ENCODE measurements at places on chromosomes 7 and 10. TPM values are rescaled to one million over a fixed set of nuclear protein-coding genes. Genes with fewer than 3 reads are reported as not detected.

LRRC61 gene
- total RNA-seq, result 6.8 TPM

TMEM225B gene
- 0.43 TPM for total RNA-seq

HUS1 gene
- 20.6 TPM for total RNA-seq

- no peak for DNase-seq
Measured at GRCh38 chr7:129803546-129804081, 149.1 kb downstream of the UBE2H start.

DNA sequence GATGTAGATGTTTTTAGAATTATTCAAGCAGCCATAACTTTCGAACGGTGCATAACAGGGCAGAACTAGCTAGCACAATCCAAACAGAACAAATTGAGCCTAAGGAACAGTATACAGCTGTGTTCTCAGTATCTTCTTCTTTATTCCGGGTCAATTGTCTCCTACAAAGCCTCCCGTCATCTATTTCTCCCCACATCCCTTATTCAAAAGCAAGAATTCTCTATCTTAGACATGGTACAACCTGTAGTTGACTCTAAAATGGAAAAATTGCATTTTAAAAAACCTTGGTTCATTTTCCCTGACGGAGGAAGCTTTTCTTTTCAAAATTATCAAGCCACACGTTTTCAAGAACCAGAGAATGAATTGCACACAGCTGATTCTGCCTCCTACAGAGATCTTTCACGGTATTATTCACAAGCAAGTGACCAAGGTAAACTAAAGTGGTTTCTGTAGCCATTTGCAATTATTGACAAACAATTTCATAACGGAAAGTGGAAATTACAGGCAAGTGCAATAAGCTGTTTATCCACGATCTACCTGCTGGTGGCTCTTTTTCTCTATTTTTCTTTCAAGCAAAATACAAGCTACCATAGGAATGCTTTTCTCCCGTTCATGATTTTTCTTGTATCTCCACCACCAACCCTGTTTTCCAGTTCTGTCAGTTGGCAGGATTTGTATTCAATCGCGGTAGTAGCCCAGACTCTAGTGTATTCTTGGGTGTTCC lies 2.3 kb downstream of the GRM8 start:
- no peak for DNase-seq

GRCh38 chr10:44742248-44742647 lies 168.9 kb upstream of the TMEM72 start:
- DNase-seq, result no peak

GRCh38 chr7:7977774-7978173 lies 9.2 kb downstream of the GLCCI1 start:
- peak; percentile 63 for DNase-seq

DNA sequence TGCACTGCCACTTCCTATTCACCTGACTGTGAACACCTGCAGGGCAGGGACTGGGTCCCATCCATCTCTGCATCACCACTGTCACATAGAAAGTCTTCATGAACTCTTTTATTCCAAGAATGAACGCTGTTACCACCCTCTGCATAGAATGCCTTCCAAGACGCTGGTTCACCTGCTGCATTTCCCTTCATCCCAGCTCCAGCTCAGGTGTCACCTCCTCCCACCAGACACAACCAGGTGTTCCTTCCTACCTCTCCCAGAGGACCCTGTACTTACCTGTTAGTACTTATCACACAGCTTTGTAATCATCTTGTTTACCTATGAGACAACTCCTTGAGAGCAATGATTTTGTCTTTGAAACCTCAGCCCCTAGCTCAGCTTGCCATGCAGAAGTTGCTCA lies 31.1 kb downstream of the SORBS1 start:
- DNase-seq, result no peak

GRCh38 chr7:102875700-102876295 lies 37.0 kb upstream of the LRRC17 start:
- DNase-seq, result peak; percentile 93

- no peak for DNase-seq
Measured at GRCh38 chr7:74230446-74231231, 20.8 kb downstream of the LAT2 start.

- DNase-seq, result no peak
Measured at GRCh38 chr7:133593561-133593960, 340.7 kb downstream of the EXOC4 start.

Measured in fibroblast of villous mesenchyme (primary cell).